HuH-7.5 (cell line): ENCODE measurements at places on chromosomes 6 and 20.

DNA sequence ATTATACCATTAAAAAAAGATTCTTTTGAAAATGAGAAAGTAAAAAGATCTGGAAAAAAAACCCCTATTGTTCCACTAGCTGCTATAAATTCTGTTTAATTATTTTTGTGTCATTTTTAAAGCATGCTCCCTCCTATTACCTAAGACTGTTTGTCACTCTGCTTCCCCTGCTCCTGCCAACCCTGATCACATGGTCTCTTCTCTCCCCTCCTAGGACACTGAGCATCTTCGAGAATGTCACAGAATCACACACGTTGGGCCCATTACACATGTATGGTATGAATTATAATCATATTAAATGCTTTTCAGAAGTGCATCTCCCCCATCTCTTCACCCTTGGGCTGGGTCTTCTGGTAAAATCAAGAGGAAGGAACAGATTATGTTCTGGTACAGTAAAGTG lies 6.2 kb downstream of the SNAP91 start:
- no peak for DNase-seq

DNA sequence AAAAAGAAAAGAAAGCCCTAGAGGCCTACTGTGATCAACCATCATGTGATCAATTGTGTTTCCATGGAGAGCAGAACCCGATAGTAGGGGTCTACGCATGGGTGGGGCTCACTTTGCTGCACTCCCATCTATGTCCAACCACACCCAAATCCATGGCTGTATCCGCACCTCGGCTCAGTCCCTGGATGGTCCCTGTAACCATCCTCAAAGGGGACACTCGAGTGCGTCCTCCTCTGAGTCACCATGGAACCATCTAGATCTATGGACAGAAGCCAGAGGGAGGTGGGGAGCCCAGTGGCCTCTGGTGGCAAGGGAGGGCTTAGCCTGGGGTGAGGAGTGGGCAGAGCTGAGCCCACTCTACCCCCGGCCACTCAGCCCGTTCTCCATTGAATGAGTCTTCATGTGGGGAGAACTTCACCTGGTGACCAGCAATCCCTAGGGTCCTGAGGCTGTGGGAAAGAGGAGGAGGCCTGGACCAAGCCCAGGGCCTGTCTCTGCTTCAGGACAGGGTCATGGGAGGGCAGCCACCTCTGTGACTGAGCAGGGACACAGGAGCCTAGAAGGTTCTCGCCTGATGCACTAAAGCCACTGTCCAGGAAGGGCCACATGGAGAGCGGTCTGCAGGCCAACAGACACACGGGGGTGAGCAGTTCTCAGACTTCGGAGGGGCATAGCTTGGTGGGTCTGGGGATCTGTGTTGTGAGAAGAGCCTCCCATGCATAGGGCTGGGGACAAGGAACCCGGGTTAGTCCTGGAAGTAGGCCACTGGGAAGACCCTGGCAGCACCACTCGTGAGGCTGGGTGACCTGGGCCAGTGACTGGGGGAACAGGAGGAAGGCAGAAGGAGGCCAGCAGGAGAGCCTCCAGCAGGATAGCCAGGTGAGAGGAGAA lies 19.3 kb downstream of the RAET1L start:
- DNase-seq: no peak

- no peak for DNase-seq
Measured at GRCh38 chr20:36299459-36299858, 6.7 kb upstream of the DLGAP4 start.

DNA sequence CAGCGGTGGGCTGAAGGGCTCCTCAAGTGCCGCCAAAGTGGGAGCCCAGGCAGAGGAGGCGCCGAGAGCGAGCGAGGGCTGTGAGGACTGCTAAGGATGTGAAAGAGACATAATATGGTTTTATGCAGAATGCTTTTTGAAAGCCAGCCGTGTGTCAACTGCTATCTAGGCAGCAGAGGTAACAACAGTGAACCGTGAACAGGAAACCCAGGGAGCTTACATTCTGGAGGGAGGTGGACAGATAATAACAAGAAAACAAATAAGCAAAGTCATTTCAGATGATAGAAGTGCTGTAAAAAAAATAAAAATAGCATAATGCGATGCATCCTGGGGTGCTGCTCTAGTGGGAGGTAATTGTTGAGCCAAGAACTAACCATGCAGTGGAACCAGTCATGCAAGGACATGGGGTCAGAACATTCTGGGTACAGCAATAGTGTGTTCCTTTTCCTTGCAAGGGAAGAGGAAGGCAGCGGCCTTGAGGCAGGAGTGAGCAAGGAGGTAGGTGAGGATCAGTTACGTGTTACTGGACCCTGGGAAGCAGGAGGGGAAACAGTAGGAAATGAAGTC lies 134.4 kb upstream of the TMEM170B start:
- DNase-seq: no peak

- DNase-seq: no peak
Measured at GRCh38 chr6:86609549-86610388, 327.6 kb upstream of the HTR1E start.

GRCh38 chr20:52972965-52973819 lies 1.0 kb downstream of the TSHZ2 start:
- DNase-seq: peak; percentile 34

DNA sequence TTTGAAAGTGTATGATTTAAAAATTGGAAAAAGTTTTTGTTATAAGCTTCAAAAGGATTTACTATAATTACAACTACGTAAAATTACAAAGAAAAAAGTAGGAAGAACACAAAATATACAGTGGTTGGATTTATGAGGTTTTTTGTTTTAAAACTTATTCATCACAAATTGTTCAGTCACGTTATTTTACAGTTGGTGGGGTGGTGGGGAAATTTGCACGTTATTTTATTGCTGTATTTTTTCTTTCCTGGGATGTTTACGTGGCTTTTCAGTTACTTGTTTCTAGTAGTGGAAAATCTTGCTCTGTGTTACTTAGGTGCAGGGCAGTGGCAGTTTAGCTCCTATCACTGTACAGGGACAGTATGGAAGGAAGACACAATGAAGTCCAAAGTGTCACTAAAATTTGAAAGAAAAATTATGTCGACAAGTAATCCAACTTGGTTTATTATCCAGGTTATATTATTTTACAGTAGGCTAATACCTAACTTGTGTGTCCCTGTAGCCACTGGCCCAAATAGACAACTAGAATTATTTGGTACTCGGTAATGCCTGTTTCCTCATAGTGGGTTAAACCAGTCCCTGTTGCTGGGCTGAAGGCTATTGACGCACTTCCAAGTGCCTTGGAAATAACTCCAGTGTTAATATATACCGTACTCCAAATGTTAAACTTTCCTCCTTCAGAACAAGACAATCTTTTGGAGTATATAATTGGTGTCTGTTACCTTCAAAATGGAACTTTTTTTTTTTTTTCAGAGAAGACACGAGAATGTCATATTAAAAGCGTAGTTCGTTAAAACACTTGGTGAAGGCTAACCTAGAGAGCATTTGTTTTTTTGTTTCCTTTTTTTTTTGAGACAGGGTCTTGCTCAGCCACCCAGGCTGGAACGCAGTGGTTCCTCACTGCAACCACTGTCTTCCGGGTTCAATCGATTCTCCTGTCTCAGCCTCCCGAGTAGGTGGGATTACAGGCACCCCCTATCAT lies 4.6 kb downstream of the JARID2 start:
- no peak for DNase-seq

DNA sequence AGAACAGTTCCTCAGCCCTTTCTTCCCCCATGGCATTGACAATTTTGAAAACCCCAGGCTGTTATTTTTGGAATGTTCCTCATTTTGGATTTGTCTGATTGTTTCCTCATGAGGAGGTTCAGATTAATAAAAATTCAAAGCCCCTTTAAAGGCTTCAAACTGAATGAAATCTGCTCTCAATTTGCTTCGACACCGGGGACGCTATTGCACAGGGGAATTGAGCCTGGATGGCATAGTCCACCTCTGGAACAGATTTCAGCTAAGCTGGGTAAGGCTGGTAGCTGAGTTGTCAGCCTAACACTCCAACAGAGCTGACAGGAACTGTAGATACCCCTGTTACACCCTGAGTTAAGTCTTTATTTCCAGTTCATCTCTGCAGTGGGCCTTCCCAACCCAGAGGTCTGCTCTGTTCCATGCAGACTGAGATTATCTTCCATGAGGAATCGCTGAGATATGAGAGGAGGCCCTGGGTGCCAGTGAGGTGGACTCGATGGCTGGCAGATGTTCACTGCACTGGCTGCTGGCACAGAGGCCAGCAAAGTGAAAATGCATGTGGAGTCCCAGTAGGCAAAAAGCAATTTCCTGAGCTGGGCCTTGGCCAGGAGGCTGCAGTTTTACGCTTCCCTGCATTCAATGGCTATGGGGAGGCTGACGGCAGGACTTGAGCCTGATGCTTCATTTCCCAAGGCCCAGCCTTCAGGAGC lies 73.3 kb upstream of the PAX1 start:
- DNase-seq: no peak

DNA sequence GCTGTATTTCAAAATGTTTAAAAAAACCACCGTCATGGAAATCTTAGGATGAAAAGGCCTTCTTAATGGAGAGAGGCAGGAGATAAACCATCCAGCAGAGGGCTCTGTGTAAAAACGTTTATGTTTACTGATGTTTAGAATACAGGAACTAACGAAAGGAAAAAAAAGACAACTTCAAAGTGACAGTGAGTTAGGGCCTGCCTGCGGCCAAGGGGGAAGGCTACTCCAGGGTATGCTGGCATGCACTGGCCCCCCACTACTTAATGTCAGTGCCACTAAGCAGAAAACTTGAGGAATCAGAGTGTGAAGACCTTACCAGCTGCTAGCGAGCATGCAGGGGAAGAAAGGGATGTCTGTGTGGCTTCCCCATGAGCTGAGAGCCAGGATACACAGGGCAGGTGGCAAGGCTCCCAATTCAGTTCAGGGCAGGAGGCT lies 47.7 kb downstream of the AKAP7 start:
- DNase-seq: no peak

GRCh38 chr6:170371080-170371479 lies 64.5 kb downstream of the FAM120B start:
- DNase-seq: no peak

DNA sequence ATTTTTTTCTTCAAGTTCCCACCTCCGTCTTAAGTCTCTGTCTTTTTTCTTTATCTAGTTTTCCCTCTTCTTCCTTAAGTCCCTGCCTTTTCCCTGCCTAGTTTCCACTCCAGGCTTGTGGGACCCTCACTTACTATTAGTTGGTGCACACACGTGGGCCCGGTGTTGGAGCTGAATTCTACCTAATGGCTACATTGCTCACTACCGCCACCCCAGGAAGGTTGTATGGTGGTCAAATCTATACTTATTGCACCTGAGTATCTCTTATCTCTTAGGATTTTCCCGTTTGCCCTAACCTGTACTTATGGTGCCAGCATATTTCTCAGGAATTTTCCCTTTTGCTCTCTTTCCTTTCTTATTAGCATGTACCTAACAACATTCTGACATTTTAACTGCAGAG lies 692.8 kb downstream of the EPM2A start:
- DNase-seq: no peak

DNA sequence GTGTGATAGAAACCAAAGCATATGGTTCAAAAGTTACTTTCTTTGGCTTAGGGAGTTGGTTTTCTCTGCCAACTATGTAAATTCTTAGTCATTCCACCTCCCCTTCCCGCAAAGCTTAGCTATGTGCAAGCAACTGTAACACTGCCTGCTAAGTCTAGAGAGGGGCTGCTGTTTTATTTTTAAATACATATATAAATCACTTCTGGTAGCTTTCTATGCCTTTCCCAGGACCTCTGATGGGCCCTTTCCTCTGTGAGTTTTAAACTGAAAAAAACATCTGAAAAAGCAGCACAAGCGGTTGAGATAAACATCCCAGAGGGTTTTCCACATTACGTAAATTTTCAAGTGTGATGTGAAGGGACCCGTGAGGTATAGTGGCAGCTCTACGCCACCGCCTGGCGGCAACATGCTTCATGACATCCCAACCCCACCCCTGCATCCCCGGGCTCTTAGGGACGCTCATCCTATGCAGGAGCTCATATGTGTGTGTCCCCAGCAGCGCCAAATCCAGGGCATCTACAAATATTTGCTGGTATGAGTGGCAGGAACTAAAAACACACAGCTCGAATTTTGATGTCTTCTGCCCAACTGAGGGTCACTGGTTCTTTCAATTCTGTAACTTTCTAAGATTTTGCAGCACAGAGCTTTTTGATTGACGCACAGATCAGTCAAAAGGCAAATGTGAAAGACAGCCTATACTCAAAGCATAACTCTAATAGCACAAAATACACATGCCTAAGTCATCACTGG lies 12.7 kb downstream of the SAYSD1 start:
- DNase-seq: no peak

DNA sequence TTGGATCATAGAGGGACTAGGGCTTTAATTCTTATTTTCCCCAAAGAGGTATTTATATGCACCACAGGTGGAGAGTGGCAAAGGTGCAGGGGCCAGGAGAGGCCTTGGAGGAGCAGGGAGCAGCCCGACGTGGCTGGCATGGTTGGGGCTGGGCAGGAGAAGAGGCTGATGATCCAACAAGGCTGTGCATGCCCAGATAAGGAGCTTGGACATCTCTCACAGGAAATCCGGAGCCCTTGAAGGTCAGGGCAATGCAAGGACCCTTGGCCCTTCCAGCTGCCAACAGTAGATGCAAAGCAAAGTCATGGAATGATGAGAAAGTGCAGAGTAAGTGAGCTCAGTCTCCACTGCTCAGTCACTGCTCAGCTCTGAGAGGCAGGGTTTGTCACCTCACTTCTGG lies 39.9 kb upstream of the SIRT5 start:
- DNase-seq: no peak

DNA sequence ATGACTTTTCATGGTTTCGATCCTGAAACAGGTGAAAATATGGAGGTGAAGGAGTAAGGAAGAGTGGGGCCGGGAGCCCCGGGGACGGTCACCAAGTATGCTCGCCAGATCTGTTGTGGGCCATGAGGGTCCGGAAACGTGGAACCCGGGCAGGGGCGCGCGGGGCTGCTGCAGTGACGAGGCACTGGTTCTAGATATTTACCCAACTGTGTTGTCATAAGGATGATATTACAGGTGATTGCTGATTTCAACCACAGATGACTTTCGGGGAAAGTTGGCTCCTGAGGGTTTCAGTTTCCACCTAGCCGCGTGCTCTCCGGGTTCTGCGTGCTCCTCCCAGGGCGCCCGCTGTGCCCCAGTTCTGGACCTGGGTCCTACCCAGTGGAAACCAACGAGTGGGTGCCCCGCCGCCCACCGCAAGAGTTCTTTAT lies 12.2 kb downstream of the RAET1G start:
- DNase-seq: no peak

DNA sequence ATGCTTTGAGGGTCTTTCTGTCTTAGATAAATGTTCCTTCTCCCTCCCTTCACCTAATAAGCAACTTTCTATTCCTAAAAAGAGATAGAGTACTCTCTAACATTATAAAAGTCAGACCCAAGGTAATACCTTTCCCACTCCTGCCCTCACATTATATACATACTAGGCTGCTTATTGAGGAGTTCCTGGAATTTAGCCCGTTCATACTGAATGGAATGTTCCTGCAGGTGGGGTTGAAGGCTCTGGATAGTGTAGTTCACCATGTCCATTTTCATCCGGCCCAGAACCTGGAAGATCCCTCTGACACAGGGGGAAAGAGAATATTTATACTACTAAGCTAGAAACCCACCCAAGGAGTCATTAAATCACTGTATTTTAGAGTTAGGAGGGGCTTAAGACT lies 20.4 kb downstream of the TCP11 start:
- DNase-seq: no peak

- DNase-seq: no peak
Measured at GRCh38 chr6:36418558-36418957, 24.1 kb downstream of the PXT1 start.
